ENCODE measurements at places on chromosomes 2 and 18.

GRCh38 chr2:215066124-215066523 lies 72.3 kb downstream of the ABCA12 start:
- no peak for DNase-seq

DNA sequence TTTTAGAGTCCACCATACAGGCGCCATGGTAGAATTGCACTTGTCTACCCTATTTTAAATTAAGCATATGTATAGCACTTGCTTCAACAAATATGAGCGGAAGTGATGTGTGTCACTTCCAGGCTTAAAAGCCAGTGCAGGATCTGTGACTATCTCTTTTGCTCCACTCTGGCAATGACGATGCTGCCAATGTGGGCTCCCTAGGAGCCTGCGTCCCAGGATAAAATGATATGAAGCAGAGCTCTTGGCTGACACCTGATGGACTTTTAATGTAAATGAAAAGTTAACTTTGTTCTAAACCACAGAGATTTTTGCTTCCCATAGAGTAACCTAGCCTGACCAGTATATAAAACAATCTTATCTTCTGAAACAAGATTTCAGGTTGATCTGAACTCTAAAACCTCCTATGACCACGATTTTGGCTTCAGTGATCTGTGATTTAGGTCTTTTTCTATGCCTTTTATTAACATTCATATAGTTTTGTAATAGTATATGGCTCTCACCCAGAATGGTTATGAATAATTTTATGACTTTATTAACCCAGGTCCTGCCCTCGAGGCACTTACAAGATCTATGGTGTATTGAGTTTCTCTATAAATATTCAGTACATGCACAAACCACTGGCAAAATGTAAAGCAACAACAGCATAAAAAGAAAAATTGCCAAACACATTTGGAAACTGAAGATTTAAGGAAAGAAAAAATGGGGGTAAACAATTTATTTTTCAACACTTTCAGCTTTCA lies 422.5 kb upstream of the PIK3C3 start:
- no peak for DNase-seq

- DNase-seq = no peak
Measured at GRCh38 chr18:68148863-68149262, 566.0 kb downstream of the TMX3 start.

- DNase-seq = no peak
Measured at GRCh38 chr2:119684518-119684917, 5.5 kb downstream of the TMEM177 start.

DNA sequence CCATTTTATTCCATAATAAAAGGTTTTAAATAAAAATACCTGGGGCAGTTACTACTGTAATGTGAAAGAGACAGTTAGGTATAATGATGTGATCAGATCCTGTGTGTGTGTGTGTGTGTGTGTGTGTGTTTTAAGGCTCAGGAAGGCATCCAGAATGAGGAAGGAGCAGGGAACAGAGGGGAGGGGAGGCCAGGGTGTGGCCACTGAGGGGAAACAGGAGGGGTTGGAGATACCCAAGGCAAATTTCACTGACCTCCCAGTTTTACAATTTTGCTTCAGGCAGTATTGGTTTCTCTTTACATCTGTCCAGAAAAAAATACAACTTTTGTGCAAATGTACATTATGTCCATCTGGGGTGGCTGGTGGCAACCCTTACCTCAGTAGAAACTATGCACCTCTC lies 163.5 kb upstream of the FBXO11 start:
- no peak for DNase-seq

DNA sequence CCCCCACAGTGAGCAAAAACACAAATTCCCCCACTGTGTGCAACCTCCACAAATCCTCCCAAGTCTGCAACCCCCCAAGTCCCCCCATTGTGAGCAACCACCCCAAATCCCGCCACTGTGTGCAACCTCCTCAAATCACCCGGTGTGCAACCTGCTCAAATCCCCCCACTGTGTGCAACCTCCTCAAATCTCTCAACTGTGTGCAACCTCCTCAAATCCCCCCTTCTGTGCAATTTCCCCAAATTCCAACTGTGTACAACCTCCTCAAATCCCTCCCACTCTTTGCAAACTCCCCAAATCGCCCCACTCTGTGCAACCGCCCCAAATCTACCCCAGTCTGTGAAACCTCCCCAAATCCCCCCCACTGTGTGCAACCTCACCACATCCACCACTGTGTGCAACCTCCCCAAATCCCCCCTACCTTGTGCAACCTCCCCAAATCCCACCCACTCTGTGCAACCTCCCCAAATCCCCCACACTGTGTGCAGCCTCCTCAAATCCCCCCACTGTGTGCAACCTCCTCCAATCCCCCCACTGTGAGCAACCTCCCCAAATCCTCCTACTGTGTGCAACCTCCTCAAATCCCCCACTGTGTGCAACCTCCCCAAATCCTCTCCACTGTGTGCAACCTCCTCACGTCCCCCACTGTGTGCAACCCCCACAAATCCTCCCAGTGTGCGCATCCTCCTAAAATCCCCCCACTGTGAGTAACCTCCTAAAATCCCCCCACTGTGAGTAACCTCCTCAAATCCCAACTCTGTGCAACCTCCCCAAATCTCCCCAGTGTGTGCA lies 115.2 kb downstream of the TPO start:
- no peak for DNase-seq

DNA sequence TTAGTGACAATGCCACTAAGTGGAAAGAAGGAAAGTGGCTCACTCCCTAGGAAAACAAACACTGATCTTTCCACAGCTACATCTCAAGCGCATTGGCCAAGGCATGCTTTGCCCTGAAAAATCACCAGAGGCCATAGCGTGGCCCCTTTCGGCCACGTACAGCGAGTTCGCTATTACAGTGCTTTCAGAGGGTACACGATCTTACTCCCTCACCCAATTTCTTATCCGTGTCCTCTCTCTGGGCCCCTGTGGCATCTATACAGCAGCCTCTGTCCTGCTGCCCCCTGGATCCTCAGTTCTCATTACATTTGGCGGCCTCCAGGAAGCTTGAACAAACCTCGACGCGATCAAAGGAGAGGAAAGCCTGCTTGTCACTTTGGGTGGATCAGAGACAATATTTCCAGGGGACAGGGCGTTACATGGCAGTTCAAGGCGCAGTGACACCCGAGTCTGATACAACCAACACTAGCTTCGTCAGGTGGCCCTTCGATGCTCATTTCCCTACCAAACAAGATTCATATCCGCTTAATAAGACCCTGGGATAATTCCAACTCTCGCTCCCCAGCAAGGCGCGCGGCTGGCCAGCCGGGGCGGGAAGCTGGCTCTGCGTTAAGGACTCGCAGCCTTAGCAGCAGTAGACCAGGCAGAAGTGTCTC lies 941 bp downstream of the SKOR2 start:
- DNase-seq = no peak

DNA sequence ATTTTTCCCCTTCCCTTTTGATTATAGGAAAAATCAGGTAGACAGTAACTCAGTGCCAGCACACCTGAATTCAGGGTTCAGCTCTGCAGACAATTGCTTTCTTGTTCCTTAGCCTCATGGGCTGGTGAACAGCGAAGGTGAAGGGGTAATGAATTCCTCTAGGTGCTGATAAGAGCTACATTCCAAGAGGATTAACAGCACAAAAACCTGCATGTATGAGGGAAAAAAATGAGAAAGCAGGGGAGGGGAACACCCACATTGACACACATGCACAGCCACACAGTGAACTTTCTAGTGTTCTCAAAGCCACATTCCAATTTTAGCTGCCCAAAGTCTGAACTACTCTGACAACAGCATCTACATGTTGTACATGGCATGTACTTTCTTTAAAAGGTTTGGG lies 46.1 kb downstream of the SPATS2L start:
- no peak for DNase-seq

- no peak for DNase-seq
Measured at GRCh38 chr18:37438417-37439180, 127.0 kb downstream of the CELF4 start.

DNA sequence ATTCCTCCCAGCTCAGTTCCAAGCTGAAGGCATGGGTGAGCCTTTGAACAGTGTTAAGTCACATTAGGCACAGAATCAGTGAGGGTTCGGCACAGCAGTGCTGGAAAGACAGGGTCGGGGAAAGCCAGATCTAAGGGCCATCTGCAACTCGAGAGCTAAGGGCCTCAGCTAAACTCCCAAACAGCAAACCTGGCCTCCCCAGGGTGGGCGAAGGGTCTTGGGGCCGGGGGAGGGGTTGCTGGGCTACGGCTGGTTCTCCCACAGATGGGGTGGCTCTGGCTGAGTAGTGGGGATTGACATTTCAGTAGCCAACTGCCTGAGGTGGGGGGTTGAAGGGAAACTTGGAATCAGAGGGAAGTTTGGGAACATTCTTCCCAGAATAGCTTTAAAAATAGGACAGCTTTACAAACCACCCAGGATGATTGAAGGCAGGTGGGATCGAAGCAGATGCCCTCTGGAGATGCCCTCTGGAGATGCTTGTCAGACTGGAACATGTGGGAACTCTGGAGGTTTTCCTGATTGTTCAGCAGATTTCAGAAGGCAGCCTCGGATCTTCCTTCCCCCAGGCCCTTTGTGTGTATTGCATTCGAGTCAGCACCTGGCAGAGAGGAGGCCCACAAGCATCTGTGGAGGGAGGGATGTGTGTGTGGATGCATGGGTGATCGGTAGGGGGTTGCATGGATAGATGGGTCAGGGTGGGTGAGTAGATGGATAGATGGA lies 156.4 kb downstream of the SMAD7 start:
- no peak for DNase-seq

GRCh38 chr2:172554352-172555271 lies 1.3 kb upstream of the PDK1 start:
- no peak for DNase-seq

DNA sequence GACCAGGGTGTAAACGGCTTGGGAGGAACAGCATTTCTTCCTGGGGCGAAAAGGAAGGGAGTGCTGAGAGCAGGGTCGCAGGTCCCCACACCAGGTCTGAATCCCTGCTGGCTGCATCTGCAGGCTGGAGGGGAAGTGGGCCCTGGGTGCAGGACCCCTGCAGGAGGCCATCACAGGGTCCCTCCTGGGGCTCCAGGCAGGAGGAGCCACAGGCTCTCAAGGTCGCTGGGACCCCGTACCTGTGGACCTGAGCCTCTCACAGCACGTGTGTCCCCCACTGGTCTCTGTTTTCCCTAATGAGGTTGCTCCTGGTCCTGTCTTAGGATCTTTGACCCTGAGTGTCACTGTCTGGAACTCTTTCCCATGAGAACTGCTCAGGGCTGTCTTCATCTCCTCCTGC lies 147.8 kb upstream of the ZNF236 start:
- DNase-seq = no peak

GRCh38 chr2:167342769-167343168 lies 454.5 kb downstream of the XIRP2 start:
- DNase-seq = no peak

DNA sequence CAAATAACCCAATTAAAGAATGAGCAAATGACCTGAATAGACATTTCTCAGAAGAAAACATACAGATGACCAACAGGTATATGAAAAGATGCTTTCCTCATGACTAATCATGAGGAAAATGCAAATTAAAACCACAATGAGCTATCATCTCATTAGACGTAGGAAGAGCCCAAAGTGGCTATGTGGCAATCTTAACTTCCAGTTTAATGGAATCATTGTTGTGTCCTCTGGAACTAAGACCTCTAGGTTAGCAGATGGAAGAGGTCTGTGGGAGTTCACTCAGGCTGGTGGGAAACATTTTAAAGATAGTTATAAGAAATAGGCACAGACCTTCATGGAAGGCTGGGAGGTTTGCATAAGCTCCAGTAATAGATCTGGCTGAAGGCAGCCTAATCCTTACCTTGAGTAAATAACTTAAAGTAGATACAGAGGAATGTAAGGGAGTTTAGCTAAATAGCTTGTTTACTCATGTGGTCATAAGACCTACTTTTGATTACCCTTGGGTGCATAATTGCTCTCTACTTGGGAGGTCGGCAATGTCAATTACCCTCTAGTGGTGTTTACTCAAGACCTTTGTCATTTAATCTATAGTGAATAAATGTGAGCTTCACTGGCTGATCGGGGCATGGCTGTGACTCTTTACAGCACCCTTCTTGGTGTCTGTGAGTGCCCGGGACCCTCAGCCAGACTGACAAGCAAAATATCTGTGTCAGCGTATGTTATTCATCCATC lies 119.0 kb downstream of the GULP1 start:
- DNase-seq = no peak

DNA sequence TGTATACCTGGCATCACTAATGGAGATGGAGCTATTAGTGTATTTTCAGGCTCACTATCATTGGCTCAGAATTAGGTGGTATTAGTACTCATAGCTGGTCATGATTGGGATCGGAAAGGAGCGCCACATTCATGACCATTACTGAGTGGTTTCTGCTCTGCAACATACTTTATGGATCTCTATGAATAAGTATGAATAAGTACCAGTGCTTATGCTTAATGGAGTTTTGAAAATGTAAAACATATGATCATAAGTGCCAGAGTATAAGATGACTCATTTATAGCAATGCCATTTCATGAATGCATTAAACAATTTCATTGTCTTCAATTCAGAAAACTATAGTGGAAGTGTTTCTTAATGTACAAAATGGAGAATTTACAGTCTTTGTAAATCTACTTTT lies 156.7 kb downstream of the GALNT3 start:
- no peak for DNase-seq

GRCh38 chr2:14690926-14691325 lies 58.4 kb downstream of the LRATD1 start:
- no peak for DNase-seq

DNA sequence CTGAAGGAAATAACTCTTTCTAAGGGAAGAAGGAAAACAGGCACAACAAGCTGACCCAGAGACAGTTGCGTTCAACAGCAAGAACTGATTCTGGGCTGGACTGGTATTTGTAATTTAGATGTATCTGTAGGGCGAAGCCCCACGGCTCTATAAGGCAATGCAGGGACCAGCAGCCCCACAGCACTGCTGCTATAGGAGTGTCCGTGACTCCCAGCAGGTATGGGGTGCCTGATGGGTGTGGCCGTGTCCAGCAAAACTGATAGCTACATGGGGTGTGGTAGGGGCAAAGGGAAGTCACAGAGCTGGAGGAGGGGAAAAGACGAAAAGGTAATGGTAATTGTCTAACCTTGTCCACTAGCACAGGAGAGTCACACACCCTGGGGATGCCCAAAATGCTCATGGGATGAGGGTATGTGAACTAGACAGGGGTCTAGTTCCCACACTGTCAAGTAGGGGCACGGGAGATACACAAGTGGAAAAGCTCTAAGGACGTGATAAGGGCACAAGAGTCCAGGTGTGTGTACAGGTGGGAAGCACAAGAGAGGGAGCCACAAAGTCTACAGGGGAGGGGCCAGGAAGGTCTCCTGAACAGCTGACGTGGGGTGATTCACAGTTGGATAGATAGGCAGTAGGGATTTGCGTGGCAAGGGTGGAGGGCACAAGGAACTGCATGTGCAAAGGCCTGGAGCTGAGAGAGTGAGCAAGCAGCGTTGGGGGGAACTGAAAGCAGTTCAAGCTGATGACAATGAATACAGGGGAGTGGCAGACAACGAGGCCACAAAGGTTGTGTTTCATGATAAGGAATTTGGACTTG lies 48.5 kb upstream of the ASPRV1 start:
- DNase-seq = no peak

GRCh38 chr2:171160956-171161740 lies 455 bp upstream of the TLK1 start:
- peak; percentile 20 for DNase-seq
